ENCODE measurements at places on chromosomes 7 and 10.

- peak; percentile 82 for DNase-seq
These were observed 271.7 kb downstream of the TRIL start for GRCh38 chr7:28686418-28686800.

- no peak for DNase-seq
These were observed 202.8 kb upstream of the SMIM30 start for GRCh38 chr7:113321201-113321600.

- no peak for DNase-seq
These were observed 9.1 kb downstream of the SDHAF3 start for GRCh38 chr7:97126483-97127171.

DNA sequence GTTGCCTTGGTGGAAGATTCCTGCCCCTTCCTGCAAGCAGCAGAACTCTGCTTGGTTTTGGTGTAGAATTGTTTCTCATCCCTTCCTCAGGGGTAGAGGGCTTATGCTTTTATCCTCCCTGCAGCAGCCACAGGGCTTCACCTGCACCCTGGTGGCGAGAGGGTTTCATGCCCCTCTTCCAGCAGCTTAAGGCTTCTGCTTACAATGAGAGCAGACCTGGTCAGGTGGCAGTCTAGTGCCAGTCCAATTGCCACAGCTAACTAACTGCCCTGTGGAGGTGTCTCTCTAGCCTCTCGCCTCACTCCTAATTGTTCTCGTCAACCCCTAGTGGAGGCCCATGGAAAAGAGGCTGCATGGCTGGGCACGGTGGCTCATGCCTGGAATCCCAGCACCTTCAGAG lies 19.3 kb downstream of the ACBD7 start:
- DNase-seq: no peak

GRCh38 chr7:135964791-135965190 lies 12.4 kb downstream of the MTPN start:
- no peak for DNase-seq

DNA sequence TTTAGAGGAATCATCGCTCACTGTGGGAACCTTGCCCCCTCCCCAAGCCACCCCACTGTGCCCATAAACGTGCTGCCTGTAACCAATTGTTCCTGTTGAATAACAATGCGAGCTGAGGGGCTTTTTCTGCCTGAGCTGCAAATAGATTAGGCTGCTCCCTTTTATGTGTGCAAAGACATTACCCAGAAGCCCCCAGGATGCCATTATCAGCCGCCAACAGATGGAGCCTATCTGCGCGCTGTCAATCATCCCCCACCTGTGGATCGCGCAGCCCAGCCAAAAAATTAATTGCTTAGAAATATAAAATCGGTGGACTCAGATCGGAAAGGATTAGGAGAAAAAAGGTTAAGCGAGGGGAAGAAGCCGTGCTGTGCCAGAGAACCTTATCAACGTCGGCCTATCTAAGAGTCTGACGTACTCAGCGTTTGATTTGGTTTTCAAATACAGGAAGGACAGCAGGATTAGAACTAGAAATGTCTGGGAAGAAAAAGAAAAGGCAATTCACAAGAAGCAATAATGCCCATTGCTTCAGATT lies 167.3 kb upstream of the MYO3A start:
- no peak for DNase-seq

DNA sequence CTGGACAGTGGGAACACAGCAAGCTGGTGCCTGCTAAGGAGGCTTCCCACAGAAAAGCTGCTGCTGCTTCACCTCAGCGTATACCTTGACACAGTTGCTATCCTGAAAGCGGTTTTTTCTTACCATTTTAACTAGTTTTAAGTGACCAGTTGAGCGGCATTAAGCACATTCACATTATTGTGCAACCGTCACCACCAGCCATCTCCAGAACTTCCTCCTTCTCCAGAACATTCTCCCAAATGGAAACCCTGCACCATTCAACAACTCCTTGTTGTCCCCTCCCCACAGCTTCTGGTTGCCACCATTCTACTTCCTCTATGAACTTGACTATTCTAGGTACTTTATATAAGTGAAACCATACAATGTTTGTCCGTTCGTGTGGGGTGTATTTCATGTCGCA lies 169.9 kb downstream of the SNX10 start:
- no peak for DNase-seq

- no peak for DNase-seq
These were observed 278.0 kb downstream of the ADRA2A start for GRCh38 chr10:111354859-111355258.

- peak; percentile 32 for DNase-seq
These were observed 401 bp downstream of the LRRC27 start for GRCh38 chr10:132332433-132332754.

- DNase-seq: peak; percentile 80
These were observed 12.7 kb downstream of the HNRNPF start for GRCh38 chr10:43396061-43396927.

GRCh38 chr7:39609113-39609934 lies 14.0 kb upstream of the RALA start:
- peak; percentile 61 for DNase-seq

- peak; percentile 45 for DNase-seq
These were observed 141.1 kb downstream of the ELFN1 start for GRCh38 chr7:1810961-1811849.

DNA sequence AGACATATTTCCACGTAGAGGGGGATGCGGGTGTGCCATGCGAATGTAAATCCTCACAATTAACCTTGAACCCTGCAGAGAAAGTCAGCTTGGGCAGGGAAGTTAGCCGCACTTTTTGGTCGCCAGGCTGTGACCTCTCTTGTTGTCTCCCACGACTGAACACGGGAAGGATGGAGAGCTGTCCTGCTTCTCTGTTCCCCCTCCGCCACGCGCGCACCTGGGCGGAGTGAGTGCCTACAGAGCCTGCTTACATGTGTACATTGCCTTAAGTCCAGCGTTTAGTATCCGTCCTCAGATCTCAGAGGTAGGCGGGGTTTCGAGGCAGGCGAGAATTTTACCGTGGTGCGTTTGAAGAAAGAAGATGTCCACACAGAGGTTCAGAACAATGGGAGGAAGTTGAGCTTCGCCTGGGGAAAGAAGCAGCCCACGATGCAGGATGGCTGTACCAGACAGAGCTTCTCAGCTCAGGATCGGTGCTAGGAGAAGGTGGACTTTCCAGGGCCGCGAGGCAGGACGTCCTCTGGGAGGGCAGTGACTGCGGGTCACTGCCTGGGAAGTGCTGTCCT lies 482 bp upstream of the ERCC6 start:
- peak; percentile 28 for DNase-seq

GRCh38 chr7:2086229-2086628 lies 146.5 kb downstream of the MAD1L1 start:
- no peak for DNase-seq

DNA sequence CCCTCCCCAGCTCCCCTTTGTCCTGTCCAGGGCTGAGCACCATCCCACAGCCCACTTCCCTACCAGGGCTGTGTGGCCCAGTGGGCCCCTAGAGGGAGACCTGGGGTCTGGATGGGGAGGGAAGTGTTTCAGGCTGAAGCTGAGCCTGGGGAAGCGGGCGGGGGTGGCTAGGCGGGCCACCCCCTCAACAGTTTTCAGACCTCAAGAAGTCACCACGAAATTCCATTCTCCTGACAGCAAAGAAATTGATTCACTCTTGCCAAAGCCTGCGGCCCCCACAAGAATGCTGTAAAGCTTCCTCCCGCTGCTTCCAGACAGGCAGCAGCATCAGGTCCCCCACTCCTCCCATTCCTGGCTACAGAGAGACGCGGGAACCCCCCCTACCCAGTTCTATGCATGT lies 2.5 kb upstream of the LFNG start:
- no peak for DNase-seq

DNA sequence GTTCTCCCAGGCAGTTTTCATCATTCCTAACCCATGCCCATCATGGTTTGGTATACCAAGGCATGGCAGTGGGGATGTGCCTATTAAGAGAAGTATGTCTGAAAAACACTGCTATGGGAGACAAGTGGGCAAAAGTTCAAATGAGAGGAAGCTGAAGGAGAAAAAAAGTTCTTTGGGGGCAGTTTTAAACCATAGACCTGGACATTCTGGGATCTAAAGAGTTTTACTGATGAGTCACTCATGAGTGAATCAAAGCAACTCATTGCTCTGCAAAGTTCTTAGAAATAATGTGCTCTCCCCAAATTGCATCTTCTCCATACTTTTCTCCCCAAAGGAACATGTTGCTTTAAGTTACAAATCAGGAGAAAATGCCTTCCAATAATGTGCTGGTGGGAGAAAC lies 256.9 kb upstream of the MTPN start:
- no peak for DNase-seq

- no peak for DNase-seq
These were observed 215.3 kb downstream of the KIF20B start for GRCh38 chr10:89916468-89917215.

DNA sequence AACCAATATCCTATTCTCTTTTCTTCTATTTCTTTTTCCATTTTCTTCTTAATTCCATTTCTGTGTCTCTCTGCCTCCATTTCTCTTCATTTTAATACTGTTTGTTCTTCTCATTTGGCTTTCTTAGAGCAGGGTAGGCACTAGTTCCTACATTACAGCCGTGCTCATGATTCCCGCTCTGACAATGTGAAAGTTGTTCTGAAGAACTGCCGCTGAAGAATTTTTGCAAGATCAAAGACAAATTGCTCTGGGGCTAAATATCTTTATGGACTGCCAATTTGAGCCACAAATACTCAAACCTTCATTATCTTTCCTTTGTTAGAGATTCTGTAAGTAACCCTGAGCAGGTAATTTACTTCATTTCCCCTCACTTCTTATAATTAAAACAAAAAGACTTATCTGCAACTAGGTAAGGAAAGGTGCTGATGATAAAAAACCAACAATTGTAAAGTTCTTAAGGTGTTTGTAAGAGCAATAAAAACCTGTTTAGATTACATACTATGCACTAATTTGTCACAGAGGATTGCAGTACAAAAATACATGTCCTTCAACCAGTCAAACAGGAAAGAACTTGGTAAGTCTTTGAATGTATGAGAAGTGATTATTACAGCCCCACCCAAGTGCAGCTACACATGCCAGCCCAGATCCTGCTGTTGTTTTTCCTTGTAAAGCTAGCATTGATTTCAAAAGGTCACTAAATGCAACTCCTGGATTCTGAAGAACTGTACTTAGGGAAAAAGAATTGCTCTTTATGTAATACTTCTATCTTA lies 127.5 kb downstream of the COL28A1 start:
- no peak for DNase-seq

DNA sequence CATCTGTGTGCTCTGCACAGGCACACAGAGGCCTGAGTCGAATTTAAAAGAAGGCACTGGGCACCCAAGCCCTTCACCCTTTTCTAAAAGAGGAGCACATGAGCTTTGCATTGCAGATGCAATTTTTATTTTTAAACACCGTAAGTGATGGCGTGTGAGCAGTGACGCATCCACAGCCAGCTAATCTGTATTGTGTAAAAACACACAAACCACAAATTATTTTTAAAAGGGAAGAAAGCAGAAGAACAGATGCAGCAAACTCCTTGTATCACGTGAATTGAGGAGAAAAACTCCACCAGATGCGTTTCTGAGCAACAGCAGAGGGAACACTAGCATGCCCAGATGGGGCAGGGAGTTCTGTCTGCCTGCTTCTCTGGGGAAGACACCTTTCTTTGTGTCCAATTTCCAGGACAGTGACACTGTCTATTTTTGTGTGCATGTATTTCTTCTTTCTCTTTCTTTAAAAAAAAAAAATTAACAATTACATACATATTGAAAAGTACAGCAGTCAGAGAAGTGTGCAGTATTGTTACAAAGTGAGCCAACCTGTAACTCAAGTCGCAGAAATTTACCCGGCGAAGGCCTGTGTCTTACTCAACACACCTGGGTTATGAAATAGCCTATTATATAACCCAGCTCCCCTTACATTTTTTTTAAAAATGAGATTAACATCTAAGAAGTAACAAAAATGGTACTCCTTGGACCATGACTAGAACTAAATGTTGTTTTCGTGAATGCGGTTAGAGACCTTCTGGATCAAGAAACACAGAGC lies 39.2 kb downstream of the EEPD1 start:
- peak; percentile 33 for DNase-seq

DNA sequence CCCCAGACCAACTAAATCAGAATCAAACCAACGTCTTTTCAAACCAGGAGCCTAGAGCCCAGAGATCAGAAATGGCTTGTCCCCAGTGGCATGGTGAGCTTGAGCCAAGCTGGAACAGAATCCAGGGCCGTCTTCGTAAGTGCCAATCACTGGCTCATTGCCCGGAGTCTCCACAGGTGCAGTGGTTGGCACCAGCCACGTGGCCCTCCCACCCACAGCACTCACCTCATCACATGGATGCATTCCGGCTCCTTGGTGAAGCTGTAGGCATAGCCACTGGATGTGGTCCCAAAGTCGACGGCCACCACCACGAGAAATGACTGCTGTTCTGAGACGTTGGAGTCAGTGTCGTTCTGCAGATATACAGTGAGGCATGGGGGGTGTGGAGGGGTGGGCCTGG lies 37.4 kb downstream of the HSPA12A start:
- DNase-seq: no peak

DNA sequence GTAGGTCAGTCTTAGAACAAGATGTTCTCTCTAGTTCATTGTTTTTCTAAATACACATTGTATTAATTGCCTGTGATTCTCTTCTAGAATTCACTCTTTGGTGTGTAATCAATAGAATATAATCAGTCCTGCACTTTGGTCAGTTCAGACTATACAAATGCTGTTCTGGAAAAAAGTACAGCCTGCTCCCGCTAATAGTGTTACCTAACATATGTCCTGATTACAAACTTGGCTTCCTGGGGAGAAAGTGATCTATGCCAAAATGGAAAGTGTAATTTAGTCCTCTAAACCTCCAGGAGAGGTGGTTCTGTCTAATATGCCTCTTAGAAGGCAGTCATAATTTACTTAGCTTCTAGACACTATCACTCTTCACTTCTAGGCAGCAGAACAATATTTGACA lies 215.5 kb downstream of the SEMA3D start:
- DNase-seq: no peak

- no peak for DNase-seq
These were observed 43.2 kb upstream of the GSAP start for GRCh38 chr7:77459311-77459726.

- no peak for DNase-seq
These were observed 28.1 kb upstream of the UNCX start for GRCh38 chr7:1204460-1205140.

DNA sequence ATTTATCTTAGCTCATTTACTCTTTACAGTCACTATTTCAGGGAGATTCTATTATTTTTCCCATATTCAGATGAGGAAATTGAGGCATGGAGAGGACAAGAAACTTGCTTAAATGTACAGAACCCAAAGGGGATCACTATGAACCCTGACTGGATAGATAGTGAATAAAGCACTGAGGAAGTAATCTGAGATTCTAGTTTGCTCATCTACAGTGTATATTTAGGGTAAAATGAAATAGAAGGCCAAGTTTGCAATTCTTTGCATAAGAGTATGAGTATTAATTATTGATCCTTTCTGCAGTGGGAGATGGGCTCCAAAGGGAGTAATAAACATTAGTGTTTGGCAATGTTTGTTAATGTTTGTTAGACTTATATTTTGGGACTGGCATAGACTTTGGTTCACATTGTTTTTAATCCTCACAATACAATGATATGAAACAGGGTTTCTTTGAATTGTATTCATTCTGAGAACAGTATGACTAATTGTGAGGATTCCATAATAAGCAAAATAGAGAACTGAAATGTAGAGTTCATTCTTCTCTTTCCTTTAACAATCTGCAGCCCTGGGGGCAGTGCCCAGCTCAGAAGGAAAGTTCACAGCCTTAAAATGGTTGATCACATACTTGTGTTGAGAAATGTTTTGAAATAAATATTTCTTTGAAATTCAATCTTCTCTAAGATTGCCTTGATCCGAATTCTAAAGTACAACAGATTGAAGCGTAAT lies 131.0 kb upstream of the ZNF804B start:
- DNase-seq: no peak

All from hindlimb muscle (tissue), 1 donor.